H9 (cell line): ENCODE measurements at places on chromosomes 7 and 10.

DNA sequence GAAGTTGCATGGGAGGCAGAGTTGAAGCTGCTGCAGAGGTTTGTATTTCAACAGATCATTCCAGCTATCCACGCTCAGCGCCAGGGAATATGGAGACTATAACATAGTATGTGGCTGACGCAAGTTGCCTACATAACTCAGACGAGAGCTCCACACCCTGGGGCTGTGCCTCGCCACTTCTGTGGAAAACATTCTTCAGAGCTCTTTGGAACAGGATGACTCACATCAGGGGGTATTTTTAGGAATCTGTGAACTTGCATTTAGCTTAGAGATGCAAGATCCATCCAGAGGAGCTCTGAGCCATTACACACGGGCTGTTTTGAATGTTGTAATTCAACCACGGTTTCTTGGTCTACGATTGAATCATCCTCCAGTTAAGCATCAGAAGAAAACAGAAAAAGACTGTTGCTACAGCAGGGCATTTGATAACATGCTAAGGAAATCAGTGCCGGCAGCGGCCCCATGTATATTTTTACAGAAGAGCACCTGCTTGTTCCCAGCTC lies 481.5 kb upstream of the AKR1E2 start:
- no peak for DNase-seq

GRCh38 chr7:150675714-150676113 lies 9.8 kb upstream of the GIMAP2 start:
- DNase-seq, result no peak

GRCh38 chr7:130957137-130957513 lies 223.1 kb upstream of the KLF14 start:
- no peak for DNase-seq

DNA sequence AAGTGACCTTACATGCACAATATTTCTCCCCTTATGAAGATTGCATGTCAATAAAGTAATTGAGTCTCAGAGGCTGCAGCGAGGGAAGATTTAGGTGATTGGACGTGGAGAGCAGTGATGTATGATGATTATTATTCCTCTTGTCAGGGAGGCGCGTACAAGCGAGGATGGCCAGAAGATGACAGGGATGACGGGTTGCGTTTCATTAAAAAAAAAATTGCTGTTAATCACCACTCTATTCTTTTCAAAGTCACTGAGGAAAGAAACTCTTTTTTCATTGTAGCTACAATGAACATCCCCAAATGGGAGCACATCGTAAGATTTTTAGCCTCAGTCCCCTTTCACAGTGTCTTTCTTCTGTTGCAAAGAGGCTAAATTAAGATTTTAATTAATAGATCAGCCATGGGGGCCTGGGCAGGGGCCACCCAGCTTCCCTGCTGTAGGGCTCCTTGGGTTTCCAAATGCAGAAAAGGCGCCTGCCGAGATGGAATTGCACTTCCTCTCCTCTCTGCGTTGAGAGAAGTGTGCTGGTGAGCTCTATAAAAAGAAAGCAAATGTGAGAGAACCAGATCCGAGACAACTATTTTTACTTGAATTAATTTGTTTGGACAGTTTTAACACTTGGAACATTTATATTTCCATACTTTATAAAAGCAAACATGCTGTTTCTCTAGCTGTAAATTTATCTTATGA lies 998.1 kb downstream of the LRMDA start:
- no peak for DNase-seq

DNA sequence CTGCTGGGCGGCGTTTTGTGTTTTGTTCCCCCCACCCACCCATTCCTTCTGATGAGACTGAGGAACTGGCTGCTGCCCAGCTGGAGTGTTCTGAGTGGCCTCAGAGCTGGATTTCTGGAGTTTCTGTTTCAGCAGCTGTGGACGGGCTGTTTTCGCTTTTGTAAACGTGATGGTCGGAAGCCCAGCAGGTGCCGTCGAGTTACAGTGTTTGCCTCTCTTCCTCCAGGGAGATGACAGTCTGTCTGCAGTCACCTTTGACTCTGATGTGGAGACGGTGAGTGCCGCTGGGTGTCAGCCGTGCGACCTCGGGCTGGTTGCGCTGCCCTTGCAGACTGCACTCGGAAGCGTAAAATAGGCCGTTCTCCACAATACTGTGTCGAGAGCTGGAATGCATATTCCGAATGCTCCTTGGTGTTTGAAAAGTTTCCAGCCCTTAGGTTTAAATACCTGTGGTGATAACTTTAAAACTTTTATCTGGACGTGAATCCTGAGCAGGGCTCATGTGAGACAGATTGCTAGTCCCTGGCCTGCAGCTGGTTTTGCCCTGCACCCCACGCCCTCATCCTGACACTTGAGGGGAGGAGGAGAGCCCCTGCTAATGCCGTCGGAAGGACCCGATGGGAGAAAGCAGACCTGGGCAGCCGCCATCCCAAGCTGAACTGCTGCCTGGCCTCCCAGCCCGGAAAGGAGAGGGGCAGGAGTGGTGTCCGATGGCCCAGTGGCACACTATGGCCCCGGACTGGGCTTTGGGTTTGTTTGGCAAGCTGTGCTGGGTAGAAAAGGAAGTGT lies 8.3 kb downstream of the IQCE start:
- no peak for DNase-seq
